NCI-H2081 treated with DMSO at 0.1 percent for 48 hours (cell line): ENCODE measurements at places on chromosomes 1 and 21.
A peak's percentile ranks its signal among the peaks of the same experiment; 100 is the strongest.

GRCh38 chr1:34419663-34420136 lies 243.0 kb downstream of the C1orf94 start:
- DNase-seq = no peak

- DNase-seq = no peak
Measured at GRCh38 chr1:116854403-116854690, 55.4 kb upstream of the PTGFRN start.

GRCh38 chr1:157975228-157975950 lies 18.1 kb upstream of the KIRREL1 start:
- no peak for DNase-seq

- no peak for DNase-seq
Measured at GRCh38 chr1:164559342-164560051, 513 bp downstream of the PBX1 start.

- no peak for DNase-seq
Measured at GRCh38 chr1:201639826-201640225, 100.9 kb downstream of the NAV1 start.

DNA sequence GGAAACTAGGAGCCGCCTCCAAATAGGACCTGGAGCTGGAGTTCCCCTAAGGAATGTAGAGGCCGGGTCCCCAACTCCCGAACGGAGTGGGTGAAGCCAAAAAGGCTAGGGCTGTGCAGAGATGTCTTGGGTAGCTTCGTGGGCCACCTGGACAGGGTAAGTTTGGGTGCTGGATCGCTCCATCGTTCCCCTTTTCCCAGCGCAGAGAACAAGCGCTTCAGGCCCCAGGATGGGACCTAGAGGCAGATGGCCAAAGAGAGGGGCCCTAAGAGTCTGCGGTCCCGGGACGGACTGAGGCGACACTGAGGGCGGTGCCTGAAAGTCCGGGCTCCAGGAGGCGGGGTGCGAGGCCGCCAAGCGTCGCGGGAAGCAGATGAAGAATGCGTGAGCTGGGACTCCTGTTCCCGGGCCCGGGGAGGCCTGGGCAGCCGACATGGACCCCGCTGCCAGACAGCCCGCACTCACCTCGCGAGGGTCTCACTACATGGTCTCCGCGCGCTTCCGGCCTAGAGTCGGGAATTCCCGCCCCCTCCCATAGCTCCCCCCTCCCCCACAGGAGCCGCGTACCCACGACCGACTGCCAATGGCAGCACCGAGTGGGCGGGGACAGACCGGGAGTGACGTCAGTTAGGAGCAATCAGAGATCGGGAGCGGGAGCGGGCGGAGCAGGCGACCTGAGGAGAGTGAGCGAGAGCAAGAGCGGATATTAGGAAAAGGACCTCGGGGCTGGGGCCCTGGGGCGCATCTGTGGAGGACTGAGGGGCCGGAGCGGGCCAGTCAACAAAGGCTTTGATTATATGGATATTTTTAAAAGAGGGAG lies at the start of gene SLC39A1:
Gene SLC39A1 (minus strand): TSS at position 508 of the 820 bp plus-strand sequence. CDS start 822 bp downstream, outside the sequence.
- DNase-seq = peak; percentile 95

DNA sequence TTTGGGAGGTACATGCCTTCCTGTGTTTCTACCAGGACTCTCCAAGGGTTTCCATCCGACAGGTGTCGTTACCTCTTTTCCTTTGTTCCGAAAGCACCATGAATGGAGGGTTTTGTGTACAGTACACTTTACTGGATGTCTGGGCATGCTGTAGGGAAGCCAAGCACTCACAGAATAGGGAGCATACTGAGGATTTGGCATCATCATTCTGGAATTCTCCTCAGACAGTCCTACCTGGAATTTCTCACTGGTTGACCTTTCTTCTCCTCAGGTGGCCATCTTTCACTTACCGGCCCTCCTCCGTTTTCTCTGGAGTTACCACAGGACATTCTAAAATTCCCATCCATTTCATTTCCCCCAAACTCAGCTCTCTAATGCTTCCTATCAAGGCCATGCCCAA lies 5.9 kb upstream of the MPL start:
- DNase-seq = no peak

GRCh38 chr1:41428738-41429640 lies 55.5 kb downstream of the EDN2 start:
- no peak for DNase-seq

- DNase-seq = no peak
Measured at GRCh38 chr1:224564454-224565084, 51.5 kb upstream of the CNIH3 start.

- no peak for DNase-seq
Measured at GRCh38 chr1:221076391-221076811, 197.2 kb downstream of the HLX start.

DNA sequence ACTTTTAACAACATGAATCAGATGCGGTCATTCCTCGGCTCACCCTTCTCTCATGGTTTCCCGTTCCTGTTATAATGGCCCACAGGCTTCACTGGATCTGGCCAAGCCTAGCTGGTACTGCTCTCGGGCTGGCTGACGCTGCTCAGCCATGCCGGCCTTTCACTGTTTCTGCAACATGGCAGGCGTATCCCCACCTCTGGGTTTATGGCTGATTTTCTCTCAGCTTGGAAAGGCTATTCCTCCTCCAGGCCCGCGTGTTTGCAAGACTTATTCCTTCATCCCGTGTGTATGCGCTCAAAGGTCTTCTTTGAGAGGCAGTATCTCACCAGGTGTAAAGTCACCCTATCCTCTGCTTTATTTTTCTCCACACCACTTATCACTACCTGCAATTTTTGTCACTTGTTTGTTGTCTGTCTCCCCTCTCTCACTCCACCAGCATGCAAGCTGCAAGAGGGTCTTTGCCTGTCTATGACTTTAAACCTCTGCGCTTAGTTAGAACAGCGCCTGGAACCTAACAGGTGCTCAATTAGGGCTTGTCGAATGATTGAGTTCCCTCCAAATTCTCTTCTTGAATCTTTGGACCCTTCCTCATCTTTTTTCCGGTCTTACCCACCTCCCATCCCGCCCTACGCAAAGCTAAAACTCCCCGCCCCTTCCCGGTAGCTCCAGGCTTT lies 491 bp upstream of the RAP1A start:
- no peak for DNase-seq

DNA sequence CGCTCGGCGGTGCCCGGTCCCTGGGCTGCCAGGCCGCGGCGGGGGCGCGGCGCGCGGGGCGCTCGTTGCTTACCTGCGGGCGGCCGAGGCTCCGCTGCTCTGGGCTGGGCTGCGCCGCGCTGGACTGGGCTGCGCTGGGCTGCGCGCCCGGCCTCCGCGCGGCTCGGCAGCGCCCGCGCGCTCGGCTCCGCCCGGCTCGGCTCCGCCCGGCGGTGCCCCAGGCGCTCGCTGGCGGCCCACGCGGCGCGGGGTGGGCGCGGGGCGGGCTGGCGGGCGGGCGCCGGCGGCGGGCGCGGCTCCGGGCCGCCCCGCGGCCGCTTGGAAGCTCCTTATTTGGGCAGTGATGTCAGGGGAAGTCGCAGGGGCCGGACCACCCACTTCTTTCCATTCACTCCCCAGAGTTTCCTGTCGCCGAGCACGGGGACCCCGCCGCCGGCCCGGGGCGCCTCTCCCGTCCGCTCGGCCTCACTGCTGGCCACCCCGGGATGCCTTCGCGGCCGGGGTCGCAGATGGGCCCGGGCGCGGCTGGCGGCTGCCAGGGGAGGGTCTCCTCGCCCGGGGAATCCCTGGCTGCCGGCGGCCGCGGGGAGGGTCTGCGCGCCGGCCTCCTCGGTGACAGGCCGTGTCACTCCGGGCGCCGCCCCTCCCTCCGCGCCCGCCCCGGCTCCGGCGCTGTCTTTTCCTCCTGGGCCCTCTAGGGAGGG lies 177.7 kb upstream of the EDN2 start:
- DNase-seq = no peak

- no peak for DNase-seq
Measured at GRCh38 chr1:185341196-185341781, 24.2 kb upstream of the IVNS1ABP start.

DNA sequence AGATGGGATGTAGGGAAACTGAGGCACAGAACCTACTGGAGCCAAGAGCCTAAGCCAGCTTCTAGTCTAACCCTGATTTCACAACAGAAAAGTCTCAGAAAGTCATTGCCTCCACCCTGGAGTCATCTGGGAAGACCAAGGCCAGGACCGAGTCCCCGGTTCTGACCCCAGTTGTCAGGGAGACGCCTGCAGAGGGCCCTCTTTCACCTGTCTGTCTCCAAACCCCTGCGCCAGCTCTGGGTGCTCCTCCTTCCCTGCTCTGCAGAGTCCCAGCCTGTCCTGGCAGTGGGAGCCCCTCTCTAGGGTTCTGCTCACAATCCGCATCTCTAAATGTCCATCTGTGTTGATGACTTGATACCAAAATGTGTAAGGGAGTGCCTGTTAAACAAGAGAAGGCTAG lies 149.7 kb downstream of the PGBD5 start:
- no peak for DNase-seq

- no peak for DNase-seq
Measured at GRCh38 chr1:16239972-16240491, 3.0 kb upstream of the CPLANE2 start.

DNA sequence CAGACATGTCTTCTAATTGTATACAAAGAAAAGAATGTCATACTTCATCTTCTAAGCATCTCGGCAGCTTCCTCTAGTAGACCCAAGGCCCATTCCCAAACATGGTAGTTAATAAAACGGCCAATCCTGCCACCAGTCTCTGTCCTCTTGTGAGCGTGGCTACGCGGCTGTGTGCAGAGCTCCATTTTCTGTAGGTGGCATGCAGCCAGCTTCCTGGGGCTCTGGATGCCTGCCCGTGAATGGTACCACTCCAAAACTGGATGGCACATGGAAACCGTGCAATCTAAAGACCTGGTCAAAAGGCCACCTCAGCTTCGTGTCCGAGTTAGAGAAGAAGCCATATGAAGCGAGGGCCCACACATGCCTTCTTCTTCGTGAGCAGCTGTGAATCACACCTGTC lies 110.7 kb downstream of the SIPA1L2 start:
- no peak for DNase-seq

- peak; percentile 45 for DNase-seq
Measured at GRCh38 chr1:111406321-111406768, 21.2 kb downstream of the OVGP1 start.

GRCh38 chr1:169727307-169727706 lies 6.6 kb downstream of the SELE start:
- DNase-seq = no peak

DNA sequence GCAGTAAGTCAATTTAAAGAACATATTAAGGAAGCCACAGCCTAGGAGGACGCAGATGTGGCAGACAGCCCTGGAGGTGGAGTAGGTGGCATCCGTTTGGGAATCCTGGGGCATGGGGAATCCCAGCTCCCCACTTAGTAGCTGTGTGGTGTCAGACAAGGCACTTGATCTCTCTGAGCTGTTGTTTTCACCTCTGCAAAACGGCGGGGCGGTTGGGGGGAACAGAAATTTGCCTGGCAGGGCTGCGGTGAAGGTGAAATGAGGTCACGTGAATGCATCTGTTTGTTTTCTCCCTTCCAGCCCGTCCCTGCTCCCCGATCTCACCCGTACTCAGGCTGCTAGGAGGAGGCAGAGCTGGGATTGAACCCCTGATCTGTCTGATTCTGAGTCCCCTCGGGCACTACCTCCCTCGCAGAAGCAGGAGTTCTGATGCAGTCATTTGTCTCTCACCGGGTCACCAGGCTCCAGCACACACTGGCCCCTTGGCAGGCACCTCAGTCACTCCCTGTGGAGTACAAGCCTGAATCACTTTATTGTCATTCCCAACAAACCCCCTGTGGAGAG lies 2.2 kb upstream of the LAPTM5 start:
- no peak for DNase-seq

GRCh38 chr1:34784751-34785221 lies 3.8 kb downstream of the GJB3 start:
- no peak for DNase-seq

GRCh38 chr1:28286111-28286510 lies 26.8 kb downstream of the SESN2 start:
- DNase-seq = no peak

DNA sequence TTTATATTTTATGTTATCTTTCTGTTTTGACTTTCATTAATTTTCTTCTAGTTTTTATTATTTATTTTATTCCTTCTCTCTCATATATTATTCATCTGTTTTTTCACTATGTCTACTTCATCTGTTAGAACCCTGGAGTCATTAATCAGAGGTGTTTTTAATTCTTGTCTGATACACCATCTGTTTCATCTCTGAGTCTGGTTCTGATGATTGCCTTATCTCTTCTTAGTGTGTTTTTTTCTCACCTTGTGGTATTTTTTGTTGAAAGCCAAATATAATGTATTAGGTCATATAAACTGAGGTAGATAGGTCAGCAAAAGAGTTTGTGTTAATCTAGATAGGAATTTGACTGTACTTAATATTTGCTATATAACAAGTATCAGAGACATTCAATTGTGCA lies 1005.7 kb upstream of the NCAM2 start:
- DNase-seq = no peak

DNA sequence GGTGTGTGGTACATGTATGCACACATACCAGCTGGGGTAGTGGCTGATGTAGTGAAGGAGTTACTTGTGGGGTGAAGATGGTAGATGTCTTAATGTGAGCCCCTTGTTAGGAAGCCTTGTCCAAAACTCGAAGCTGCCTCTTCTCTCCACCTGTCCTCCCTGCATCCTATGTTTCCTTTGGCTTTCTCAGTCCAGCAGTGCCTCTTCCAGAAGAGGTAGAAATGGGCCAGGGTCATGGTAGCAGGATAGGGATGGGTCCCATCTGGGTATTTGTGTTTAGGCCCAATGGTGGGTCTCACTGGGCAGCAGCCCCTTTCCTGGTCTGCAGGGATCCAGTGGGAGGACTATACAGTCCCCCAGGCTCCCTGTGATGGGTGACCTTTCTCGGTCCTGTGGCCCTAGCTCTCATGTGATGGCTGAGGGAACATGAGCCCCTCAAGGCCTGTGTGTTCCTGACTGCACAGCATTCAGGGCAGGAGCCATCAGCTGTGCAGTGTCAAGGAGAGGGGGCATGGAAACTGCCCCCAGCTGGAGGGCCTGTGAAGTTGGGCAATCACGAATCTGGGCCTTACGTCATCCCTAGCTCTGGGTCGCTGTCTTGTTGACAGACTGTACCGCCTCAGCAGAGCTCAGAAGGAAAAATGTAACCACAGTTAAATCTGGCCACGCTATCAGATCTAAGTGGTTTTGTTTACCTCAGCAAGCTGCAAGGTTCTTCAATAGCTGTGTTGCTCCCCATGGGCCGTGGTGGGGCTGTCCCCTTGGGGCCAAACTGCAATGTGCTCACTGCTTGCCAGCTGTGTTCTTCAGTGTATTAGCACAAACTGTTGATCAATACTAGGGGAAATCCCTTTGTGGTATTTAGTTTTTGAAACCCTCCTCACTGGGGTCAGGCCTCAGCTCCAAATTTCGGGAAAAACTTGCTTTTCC lies 82.7 kb downstream of the NOS1AP start:
- no peak for DNase-seq

GRCh38 chr1:18886003-18886335 lies 16.4 kb downstream of the ALDH4A1 start:
- DNase-seq = no peak

DNA sequence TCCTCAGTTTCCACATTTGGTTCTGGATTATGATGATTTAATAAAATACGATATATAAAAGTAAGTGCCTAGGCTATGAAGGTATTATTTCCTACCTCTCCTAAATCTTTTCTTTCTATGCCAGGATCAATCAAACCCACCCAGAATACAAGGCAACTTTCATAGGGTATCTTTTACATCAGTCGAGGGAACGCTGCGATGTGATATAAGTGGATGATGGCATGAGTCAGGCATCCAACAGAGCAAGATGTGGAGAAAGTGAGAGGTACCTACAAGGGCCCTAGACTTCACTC lies 781 bp downstream of the TTLL7 start:
- no peak for DNase-seq
